Tongue (tissue), 3 donors: ENCODE measurements at places on chromosomes 3 and 15. TPM values are rescaled to one million over a fixed set of nuclear protein-coding genes. Genes with fewer than 3 reads are reported as not detected.

The CACNA1D gene
- 10.1 TPM for total RNA-seq

The DHX30 gene
- 63.9 TPM for total RNA-seq

The SH2D7 gene
- not detected for total RNA-seq

The LRRC49 gene
- total RNA-seq = 18.5 TPM

The DISP2 gene
- 4.1 TPM for total RNA-seq

The TRH gene
- 0.62 TPM for total RNA-seq

The TMEM158 gene
- total RNA-seq = 2.4 TPM

The THSD4 gene
- total RNA-seq = 43.2 TPM

The CELSR3 gene
- 0.51 TPM for total RNA-seq

The DUOXA2 gene
- 1.2 TPM for total RNA-seq

The MRAS gene
- 43.0 TPM for total RNA-seq

The TLR9 gene
- not detected for total RNA-seq

The PLIN1 gene
- not detected for total RNA-seq

The CSPG5 gene
- 1.4 TPM for total RNA-seq

The FAM81A gene
- 3.0 TPM for total RNA-seq

The FEZF2 gene
- not detected for total RNA-seq

The C3orf85 gene
- not detected for total RNA-seq

The WNT7A gene
- total RNA-seq = 0.10 TPM

The SI gene
- not detected for total RNA-seq
